ENCODE measurements at places on chromosomes 5 and 9.

GRCh38 chr5:167415779-167416746, 875.4 kb upstream of the WWC1 start:
- no peak for DNase-seq

DNA sequence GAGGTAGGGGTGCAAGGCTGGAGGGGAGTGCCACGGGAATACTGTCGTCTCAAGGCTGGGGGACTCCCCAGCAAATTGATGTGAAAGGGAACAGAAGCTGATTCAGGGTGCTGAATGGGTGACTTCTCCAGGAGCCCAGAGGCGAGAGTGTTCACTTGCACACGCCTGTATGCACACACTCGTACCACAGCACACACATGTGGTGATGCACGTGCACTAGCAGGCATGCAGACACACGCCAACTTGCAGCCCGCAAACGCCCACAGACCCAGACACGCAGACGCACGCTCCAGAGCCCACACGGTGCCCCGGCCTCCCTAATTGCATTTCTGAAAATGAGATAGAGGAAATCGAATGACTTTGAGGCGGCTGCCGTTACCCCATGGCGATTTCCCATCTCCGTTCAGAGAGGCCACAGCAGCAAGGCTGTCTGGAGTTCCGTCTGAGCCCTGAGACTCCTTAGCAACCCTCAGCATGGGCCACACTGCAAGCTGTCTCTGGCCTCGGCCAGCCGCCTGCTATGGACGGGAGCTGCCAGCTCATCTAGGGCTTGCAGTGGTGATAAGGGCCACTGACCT, 9.1 kb upstream of the ADAMTS2 start:
- no peak for DNase-seq

DNA sequence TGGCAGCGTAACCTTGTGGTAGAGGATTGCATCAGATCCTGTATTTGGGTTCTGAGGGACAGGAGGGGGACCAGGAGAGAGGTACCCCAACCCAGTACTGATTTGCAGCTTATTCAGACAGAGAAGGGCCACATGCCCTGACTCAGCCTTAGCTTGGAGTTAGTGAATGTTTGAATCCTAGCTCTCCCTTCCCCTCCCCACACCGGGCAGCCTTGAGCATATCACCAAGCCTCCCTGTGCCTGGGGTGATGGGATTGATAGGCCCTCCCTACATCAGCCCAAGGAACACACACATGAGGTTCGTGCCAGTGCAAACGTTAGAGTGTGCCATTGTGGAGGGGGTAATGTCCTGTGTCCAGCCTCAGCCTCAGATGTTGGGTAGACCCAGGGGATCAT, 71.9 kb downstream of the AMBP start:
- DNase-seq: no peak

GRCh38 chr9:8570776-8571175, 771.2 kb upstream of the DMAC1 start:
- DNase-seq: no peak

- no peak for DNase-seq
Observed at GRCh38 chr5:50593681-50594080, 72.8 kb upstream of the PARP8 start.

DNA sequence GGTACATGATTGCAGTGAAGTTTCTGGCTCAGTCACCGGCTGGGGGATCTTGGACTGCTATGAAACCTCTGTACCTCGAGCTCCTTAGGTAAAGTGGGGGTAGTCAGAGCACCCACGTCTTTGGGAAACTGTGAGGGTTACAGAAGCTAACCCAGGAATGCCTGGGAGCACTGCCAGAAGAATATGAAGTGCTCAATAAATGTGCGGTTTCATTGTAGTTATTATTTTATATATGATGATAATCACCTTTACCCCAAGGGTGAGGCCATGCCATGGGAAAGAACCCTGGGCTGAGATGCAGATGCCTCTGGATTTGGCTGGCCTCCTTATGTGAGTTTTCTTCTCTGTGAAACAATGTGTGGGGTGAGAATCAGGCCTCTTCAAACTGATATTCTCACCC, 3.7 kb downstream of the NPR3 start:
- DNase-seq: no peak

DNA sequence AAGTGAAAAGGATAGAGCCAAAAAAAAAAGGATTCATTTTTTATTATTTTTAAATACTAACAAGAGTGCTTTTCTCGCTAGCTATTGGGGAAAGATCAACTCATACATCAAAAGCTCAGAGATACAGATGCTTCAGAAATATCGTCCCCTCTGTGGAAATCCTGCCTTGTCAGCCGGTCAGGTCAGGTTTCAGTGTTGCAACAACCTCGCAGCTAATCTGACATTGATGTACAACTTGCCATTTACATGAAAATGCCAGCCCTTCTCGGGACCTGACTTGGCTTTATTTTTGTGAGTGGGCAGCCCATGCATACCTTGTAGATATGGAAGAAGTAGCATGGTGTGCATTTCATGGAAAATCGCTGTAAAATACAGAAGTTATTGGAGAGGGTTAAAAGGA, 358.8 kb upstream of the ADAMTS16 start:
- DNase-seq: no peak

GRCh38 chr5:179614745-179615144, 8.7 kb downstream of the HNRNPH1 start:
- DNase-seq: no peak

- peak; percentile 48 for DNase-seq
Observed at GRCh38 chr9:132160802-132161742, 786 bp upstream of the NTNG2 start.

- peak; percentile 26 for DNase-seq
Observed at GRCh38 chr9:82466616-82467260, 478.2 kb downstream of the SPATA31D1 start.

DNA sequence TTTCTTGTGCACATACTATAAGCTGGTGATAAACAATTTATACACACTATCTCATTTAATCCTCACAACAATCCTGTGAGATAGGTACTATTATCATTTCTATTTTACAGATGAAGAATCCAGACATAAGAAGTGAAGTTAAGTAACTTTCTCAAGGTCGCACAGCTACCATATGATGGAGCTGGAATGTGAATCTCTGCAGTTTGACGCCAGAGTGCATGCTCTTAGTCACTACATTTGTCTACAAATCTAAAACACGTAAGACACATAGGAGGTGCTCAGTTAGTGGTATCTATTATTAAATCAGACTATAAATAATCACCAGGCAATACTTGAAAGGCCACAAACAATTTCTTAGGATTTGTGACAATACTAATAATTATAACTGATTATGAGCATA, 45.0 kb upstream of the CDKN2B start:
- DNase-seq: no peak

DNA sequence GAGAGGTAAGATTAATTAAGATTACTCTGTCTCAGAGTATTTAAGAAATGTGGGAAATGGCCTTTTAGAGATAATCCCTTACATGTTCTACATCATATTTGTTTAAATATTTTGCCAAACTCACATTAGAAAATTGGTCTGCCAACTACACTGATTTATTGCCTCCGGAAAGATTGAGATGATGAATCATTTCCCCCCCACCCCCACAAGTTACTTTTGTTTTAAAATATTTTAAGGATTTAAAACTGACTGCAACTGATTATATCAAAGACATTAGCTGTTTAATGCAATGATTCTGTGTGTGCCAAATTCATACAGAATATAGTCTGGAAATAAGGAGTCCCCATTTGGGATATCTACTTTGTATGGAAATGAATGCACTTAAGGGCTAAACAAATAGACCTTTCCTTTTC, 674.4 kb downstream of the PRR16 start:
- peak; percentile 10 for DNase-seq

DNA sequence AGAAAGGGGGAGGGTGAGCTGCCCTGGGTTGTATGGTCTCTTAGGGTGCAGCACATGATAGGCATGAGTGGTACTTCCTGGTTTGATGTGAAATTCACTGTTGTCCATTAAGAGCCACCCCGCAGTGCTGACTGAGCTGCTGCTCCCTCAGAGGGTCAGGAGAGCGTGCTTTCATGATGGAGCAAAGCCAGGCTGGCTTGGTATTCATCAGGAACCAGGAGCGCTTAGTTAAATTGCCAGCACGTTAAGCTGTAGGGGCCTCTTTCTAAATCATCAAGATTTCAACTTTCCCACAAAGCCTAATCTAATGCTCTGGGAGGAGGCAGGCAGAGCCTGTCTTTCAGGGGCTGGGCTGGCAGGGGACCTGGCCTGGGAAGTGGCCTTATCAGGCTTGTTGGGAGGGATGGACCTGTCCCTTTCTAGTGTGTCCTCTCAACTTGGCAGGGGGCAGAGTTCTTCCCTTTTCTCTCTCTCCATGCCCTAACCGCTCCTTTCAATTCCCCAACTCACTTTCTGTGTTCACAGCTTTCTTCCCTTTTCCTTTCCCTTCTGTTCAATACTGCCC, 7.9 kb downstream of the CYSTM1 start:
- no peak for DNase-seq

DNA sequence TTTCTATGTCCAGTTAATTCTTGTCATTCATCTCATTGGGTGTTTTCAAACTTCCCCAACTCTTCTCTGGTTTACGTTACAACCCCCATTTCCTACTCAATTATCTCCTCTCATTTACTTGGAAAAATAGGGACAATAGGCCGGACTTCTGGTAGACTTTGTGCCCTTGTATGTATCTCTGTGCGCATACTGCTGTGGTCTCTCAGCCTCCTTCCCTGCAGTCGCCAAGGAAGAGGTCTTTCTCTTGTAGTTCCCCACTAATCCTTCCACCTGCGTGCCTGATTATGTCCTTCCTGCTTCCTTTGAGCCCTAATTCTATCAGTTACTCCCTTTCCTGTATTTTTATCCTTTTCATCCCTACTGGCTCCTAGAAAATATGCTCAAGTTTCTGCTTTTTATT, 176.3 kb downstream of the GDNF start:
- no peak for DNase-seq

DNA sequence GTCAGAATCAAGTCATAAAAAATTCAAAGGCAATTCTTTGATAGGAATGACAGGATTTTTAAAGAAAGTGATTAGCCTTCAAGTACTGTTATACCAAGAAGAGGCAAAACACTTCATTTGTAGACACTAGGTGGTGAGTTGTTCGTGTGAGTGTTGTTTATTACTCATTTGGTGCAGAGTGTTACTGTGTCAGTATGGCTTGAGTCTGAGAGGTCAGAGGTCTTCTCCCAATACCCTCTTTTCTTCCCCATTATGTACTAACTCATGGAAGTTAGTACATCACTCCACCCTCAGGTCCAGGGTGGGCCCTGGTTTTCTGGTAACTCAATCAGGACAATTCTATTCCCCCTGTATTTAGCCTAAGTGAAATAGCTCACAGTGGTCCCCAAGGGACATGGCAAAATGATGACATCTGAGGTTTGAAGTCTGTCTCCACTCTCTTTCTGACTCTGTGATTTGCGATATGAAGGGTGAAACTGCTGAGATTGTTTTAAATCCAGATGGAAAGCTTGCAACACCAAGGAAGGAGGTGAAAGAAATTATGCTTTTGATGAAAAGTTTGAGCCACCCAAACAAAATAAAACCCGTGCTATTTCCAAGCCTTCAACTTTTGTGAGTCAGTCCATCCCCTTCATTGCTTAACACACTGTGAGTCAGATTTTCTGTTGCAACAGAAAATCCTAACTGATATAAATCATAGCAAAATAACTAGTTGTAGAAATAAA, 56.8 kb downstream of the NUDT12 start:
- peak; percentile 86 for DNase-seq

GRCh38 chr5:73312146-73312871, 136.3 kb downstream of the FOXD1 start:
- no peak for DNase-seq

DNA sequence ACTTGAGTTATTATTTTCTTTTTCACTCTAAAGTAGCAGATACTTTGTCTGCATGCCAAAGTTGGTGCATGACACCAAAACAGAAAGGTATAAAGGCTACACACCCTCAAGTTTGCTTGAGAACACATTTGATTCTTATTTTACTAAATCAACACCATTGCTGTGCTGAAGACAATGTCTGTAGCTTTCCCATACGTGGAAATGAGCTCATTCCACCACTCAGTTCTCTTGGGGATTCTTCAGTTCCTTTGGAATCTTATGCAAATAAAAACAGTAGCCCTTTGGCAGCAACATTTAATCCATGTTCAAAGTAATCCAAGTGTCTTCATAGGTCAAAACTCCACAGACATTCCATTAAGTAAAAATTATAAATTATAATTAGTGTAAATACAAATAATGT, 264.9 kb downstream of the TLE1 start:
- DNase-seq: no peak

DNA sequence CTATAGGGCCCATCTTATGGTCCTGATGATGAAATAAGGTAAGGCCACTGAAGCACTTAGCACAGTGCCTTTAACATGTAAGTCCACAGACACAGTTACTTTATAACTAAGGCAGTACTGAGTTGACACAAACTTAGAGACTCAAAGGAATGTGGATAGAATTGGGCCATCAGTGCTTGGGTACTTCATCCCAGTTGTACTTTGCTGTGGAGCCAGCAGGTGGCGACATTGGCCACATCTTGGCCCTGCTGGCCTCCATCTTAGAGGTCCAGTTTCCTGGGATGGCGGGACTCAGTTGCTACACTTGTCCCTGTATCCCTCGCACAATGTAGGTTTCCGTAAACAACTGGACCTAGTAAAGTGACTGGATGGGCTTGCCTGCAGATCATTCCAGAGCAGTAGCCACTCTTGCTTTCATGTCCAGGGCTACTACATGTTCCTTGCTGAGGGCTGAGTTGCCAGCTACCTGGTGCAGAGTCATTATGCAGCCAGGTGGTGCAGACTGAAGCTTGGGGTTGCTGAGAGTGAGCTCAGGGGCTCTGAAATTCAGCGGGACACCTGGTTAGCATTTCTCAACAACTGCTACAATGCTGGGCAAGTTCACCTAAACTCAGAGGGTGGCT, 10.6 kb downstream of the MTAP start:
- peak; percentile 80 for DNase-seq

DNA sequence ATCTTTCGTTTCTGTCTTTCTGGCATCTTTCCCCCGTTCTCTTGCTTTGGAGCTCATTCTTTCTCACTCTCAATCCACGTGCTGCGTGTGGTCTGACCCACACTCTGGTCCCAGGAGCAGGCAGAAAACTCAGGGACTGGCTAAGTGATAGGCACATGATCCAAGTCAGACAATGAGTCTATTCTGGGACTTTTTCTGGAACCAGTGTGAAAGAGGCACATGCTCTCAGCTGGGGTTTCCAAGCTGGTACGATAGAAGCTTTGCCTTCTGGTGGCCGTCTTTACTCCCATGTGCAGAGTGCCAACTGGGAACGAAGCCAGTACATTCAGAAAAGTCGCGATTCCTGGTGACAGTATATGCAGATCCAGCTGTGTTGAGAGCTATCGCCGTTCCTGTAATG, 94.4 kb downstream of the PDZD2 start:
- DNase-seq: no peak

DNA sequence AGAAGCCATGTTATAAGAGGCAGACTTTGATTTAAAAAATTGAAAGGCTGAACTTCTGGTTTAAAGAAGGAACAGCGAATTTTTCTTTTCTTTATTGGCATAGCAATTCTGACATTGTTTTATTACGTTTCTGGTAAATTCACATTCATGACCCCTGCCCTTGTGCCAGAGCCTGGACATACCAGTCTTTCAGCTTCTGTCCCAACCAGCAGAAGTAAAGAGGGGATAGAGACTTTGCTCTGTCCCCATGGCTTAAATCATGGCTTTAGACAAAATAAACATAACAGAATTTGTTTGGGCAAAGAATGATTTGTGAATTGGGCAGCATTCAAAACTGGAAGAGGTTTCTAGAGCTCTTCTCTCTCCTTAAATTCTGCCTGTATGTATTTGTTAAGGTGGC, 15.3 kb downstream of the CAST start:
- no peak for DNase-seq

- no peak for DNase-seq
Observed at GRCh38 chr9:3876553-3876952, 350.8 kb upstream of the RFX3 start.
